PC-3 (cell line): ENCODE measurements at places on chromosomes 7 and 10. TPM values are rescaled to one million over a fixed set of nuclear protein-coding genes. Genes with fewer than 3 reads are reported as not detected.

The SPDYE1 gene
- total RNA-seq, result not detected in 2 replicates

DNA sequence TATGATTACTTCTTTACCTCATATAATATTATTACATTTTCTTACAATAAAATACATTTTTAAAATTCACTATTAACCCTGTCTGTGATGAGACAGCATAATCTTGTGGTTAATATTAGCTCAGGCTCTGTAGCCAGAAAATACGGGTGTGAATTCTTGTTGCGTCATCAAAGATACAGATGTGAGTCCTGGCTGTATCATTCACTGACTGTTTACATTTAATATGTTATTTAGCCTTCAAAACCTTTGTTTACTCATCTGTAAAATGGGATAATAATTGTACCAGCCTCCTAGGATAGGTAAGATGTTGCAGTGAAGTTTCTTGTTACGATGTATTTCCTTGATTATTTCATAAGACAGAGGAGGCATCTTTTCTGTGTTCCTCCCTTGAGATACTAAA, 184.7 kb upstream of the PRPS1L1 start:
- DNase-seq, result no peak

- no peak for DNase-seq
Observed at GRCh38 chr10:128879441-128880140, 587.5 kb upstream of the MGMT start.

DNA sequence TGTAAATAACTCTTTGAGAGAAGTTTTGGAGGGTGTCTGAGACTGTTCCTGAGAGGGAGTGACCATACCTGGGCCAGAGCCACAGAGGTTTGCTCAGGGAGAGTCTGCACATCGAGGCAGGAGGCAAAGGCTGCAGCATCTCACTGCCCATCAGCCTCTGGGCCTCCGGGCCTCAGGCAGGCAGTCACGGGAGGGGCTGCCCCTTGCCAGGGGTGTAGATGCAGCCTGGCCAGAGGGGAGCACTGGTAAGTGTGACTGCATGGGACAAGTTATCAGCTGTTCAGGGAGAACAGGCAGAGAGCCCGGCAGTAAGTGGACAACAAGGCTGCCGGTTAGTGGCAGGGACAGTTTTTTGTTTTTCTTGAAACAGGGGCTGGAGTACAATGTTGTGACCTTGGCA, 55.9 kb downstream of the ZNF467 start:
- DNase-seq, result no peak

- DNase-seq, result no peak
Observed at GRCh38 chr10:23469596-23470237, 30.8 kb downstream of the OTUD1 start.

DNA sequence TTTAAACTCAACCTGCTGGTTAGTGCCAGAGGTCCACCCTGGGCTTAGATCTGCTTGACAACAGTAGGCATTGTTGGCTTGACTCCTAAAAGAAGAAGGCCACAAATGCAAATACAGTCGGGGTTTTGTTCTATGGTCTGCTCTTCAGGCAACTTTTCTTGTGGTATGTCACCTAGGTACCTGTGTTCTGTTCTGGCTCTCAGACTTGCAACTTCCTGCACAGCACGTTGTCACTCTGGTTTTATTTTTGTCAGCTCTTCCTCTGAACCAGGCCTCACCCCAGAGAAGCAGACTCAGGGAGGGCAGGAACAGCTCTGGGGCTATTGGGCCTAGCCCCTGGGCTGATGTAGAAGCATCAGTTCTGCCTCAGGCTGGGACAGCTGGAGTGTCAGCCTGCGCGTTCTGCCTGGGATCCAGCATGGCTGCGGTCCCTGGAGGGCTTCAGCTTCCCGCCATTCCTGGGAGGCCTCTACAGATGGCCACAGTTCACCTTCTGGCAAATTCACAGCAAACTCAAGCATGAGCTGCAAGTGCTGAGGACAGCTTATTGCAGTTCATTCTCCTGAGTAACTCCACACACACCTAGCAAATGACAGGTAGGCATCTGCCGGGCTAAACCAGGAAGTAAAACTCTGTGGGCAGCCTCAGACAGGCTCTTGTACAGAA, 11.0 kb upstream of the PDCD4 start:
- no peak for DNase-seq
